ENCODE measurements at places on chromosomes 5 and 9. TPM values are rescaled to one million over a fixed set of nuclear protein-coding genes. Genes with fewer than 3 reads are reported as not detected.

LRRC70 gene
- 43.4 TPM for total RNA-seq

DNA sequence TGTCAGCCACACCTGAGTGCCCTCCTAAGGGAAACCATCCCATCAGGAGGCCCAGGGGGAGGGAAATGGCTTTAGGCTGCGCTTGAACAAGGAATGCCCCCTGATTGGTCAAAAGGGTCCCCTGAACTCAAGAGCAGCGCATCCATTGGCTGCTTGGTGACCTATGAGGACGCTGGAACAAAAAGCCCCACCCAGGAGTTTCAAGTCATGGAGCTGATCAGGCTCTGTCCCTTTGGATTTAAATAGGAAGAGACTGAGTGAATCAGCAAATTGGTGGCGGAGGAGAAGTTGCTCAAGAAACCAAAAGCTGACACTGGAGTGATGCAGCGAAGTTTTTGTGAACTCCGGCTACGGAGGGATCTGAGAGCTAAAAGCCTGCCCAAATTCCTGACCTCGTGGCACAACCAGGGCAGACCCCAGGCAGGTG lies 66.7 kb downstream of the SMIM23 start:
- DNase-seq, result no peak

- no peak for DNase-seq
Observed at GRCh38 chr5:168177831-168178450, 113.5 kb upstream of the WWC1 start.

GRCh38 chr9:110935829-110936228 lies 102.4 kb downstream of the LPAR1 start:
- DNase-seq, result no peak

- no peak for DNase-seq
Observed at GRCh38 chr5:76794871-76795270, 24.0 kb upstream of the F2RL1 start.

- DNase-seq, result peak; percentile 75
Observed at GRCh38 chr9:77764894-77765780, 117.0 kb upstream of the GNA14 start.

NREP gene
- 27.1 TPM for total RNA-seq

DNA sequence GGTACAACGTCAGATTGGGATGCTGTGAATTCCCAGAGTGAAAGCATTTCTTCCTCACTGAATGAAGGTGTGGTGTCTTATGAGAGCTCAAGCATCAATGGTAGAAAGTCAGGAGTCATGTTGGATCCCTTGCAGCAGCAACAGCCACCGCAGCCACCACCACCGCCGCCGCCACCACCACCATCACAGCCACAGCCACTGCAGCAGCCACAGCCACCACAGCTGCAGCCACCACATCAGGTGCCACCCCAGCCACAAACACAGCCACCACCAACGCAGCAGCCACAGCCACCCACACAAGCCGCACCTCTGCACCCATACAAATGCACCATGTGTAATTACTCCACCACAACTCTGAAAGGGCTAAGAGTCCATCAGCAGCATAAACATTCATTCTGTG lies 62.4 kb downstream of the ZNF462 start:
- no peak for DNase-seq

PCDHGA3 gene
- total RNA-seq, result 0.63 TPM

ECM2 gene
- not detected for total RNA-seq

SPATA24 gene
- 8.1 TPM for total RNA-seq

GRCh38 chr5:66814146-66814991 lies 218.2 kb downstream of the MAST4 start:
- DNase-seq, result peak; percentile 55

DNA sequence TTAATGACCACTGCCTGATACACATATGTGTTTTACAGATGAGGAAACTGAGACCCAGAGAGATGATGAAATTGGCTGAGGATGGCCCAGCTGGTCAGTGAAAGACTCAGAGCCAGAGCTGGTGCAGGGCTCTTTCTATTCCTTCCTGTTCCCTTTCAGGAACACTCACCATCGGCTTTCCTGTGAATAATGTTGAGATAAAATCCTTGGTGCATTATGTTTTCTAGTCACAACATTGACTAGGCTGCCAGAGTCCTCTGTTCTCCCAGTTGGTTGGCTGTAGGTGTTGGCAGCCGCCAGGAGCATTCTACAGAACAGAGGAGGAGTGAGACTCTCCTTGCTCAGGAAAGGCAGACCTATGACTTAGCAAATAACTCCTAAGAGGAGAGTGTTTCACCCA lies 14.8 kb downstream of the TGFBI start:
- no peak for DNase-seq

PCDHGA2 gene
- total RNA-seq, result 0.39 TPM
